ENCODE measurements at places on chromosomes 5 and 9. TPM values are rescaled to one million over a fixed set of nuclear protein-coding genes. Genes with fewer than 3 reads are reported as not detected.

The KLF4 gene
- 21.7 TPM for total RNA-seq

The DRD1 gene
- not detected for total RNA-seq

The PCDHB15 gene
- total RNA-seq: 1.0 TPM

The SLC6A18 gene
- not detected for total RNA-seq

The POC5 gene
- total RNA-seq: 13.4 TPM

The SLC28A3 gene
- under 0.01 TPM for total RNA-seq

The SHLD3 gene
- total RNA-seq: 1.5 TPM

The KCTD16 gene
- 1.1 TPM for total RNA-seq

The SAXO1 gene
- total RNA-seq: 0.51 TPM

The APC gene
- 23.5 TPM for total RNA-seq

The FBXW11 gene
- total RNA-seq: 33.2 TPM

The NR5A1 gene
- not detected for total RNA-seq

All from mesangial cell (primary cell).